ENCODE measurements at places on chromosomes 11 and 22.

GRCh38 chr11:134515081-134515960 lies 103.3 kb upstream of the B3GAT1 start:
- no peak for DNase-seq

- DNase-seq, result no peak
Observed at GRCh38 chr11:117805045-117805444, 8.0 kb upstream of the DSCAML1 start.

- DNase-seq, result no peak
Observed at GRCh38 chr11:75980031-75980430, 165.0 kb downstream of the UVRAG start.

- no peak for DNase-seq
Observed at GRCh38 chr11:62400281-62400680, 18.6 kb upstream of the SCGB1A1 start.

- DNase-seq, result no peak
Observed at GRCh38 chr11:122742301-122743018, 86.9 kb downstream of the UBASH3B start.

DNA sequence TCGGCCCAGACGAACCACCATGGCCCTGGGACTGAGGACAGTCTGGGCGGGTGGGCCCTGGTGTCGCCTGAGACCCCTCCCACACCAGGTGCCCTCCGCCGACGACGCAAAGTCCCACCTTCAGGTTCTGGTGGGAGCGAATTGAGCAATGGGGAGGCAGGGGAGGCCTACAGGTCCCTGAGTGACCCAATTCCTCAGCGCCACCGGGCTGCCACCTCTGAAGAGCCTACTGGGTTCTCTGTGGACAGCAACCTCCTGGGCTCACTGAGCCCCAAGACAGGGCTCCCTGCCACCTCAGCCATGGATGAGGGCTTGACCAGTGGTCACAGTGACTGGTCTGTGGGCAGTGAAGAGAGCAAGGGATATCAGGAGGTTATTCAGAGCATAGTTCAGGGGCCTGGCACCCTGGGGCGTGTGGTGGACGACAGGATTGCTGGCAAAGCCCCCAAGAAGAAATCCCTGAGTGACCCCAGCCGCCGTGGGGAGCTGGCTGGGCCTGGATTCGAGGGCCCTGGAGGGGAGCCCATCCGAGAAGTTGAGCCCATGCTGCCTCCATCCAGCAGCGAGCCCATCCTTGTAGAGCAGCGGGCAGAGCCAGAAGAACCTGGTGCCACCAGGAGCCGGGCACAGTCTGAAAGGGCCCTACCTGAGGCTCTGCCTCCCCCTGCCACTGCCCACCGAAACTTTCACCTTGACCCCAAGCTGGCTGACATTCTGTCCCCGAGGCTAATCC lies 2.8 kb downstream of the ARHGEF17 start:
- no peak for DNase-seq

DNA sequence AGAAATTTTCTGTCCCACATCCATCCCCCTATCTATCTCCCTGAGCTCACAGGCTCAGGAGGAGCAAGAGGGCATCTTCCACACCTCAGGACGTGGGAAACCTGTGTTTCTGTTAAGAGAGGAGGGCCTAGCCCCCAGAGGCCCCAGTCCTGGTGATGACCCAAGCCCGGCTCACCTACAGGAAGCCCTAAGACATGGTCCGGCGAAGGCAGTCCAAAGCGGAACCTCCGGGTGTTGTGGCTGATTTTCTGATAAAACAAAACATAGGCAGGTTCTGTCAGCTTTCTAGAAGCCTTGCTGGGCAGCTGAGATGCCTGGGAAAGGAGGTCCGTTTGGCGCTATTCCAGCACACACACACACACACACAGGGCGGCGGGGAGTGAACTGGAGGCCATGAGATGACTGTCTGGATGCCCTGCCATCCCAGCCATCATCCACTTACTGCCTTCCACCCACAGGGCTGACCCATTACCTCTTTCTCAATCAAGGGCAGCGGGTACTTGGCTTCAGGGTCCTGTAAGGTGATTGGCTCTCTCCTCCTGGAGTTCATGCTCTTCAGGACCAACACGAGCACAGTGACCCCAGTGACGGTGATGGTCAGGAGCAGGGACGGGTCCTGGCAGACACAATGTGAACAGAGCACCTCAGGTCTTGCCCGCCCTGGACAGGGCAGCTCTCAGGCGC lies 882 bp downstream of the CYB5R2 start:
- DNase-seq, result no peak

DNA sequence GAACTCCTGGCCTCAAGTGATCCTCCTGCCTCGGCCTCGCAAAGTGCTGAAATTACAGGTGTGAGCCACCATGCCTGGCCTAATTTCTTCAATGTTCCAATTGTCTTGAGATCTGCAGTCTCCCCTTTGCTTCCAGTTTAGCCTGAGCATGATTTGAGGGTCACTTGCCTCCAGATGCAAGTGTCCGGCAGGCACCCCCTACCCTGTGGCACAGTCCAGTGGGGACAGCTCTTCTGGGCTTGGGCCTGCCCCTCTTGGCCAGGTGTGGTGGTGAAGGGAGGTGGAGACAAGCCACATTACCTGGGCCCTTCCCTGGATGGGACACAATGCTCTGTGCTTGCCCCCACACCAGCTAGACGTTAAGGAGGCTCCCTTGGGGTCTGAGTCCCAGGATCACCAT lies 21.3 kb upstream of the CACNG2 start:
- no peak for DNase-seq

DNA sequence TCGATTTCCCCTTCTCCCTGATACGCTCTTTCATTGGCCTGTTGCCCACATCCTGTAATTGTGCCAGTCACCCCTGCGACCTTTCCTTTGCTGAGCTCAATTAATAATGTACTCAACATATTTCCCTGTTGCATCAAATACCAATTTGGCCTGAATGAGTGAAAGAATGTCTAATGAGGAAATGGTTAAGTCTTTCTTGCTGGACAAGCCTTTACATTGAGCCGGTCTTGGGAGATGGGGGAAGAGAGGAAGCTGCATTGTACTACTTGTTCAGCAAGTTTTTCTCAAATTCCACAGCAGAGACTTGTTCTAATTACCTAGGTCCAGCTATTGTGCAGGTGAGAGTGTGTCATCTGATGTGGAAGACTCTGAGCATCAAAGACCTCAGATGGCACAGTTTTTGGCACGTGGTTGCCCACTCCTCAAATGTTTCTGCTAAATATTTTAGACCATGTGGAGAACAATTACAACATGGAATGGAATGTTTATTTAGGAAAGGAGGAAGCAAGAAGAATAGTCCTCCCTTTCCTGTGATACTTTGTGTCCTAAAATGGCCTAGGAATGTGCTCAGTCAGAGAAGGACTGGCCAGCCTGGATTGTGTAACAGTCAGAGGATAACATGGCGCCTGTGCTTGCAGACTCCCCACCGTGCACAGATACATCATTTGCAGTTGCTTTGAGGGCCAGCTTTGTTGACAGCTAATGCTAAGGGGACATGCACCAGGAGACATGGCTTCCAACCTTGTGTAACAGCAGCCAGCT lies 129.5 kb upstream of the E2F8 start:
- DNase-seq, result no peak

DNA sequence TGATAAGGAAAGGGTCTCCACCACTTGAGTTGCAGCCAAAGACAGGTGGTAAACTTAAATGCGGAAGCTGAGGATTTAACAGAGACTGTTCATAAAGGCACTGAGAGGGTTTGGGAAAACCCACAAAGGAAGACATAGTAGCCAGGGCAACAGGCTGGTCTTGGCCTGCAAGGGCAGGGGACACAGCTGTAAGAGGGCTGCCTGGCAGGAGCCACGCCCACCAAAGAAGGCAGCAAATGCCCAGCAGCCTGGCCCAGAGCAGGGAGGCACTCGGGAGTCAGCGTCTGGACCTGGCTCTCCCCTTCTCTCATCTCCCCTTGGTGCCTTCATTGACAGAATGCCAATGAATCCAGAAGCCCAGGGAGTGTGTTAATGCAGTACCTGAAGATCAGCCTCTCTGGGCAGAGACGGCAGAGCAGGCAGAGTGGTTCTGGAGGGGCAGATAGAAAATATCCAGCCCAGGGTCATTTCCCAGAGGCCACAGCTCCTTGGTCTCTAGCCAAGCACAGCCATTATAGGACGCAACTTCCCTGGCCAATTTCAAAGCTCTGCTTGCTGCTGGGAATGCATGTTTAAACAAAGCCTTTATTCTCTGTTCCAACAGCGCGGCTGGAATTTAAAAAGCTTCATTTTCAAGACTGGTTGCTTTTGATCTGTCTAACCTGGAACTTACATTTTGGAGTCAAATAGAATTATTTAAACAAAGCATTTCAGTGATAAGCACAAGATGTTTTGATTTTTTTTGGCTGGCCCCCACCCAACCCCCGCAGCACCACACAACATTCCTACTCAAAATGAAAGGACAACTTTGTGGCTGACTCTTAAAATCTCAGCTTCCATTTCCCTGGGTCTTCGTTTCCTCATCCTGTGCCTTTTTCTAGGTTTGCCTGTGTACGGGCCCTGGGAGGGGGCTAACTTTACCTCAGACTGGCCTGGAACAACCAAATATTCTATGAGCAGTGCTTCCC lies 125.6 kb upstream of the LMO1 start:
- DNase-seq, result no peak

- DNase-seq, result no peak
Observed at GRCh38 chr22:31436132-31436531, 36.7 kb downstream of the DRG1 start.

- DNase-seq, result no peak
Observed at GRCh38 chr22:38422611-38423511, 32.1 kb downstream of the KCNJ4 start.

DNA sequence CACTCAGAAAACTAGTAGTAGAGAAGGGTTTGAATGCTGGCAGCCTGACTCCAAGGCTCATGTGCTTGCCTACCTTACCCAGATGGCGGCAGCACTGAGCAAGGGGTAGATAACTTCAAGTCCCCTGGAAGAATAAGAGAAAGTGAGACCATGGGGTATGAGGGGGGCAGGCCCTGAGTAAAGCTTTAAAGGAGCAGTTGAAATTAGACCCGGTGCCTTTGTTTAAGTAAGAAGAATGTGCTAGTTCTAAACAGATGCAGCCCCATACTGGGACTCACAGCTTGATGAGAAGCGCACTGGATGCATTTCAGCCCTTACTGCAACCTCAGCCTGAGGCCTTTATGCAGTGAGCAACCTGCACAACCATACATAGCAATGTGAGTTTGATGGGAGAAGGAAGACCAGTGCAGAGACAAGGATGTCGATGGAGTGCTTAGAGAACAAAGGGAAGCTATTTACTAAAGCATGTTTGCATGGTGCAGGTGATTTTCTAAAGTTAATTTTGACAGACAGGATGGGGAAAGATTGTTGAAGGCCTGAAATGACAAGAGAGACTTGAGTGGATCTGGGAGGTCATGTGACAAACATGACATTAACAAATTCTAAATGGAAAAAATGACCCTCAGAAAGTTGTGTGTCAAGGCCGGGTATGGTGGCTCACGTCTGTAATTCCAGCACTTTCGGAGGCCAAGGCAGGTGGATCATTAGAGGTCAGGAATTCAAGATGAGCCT lies 27.1 kb upstream of the TMA7B start:
- DNase-seq, result no peak

DNA sequence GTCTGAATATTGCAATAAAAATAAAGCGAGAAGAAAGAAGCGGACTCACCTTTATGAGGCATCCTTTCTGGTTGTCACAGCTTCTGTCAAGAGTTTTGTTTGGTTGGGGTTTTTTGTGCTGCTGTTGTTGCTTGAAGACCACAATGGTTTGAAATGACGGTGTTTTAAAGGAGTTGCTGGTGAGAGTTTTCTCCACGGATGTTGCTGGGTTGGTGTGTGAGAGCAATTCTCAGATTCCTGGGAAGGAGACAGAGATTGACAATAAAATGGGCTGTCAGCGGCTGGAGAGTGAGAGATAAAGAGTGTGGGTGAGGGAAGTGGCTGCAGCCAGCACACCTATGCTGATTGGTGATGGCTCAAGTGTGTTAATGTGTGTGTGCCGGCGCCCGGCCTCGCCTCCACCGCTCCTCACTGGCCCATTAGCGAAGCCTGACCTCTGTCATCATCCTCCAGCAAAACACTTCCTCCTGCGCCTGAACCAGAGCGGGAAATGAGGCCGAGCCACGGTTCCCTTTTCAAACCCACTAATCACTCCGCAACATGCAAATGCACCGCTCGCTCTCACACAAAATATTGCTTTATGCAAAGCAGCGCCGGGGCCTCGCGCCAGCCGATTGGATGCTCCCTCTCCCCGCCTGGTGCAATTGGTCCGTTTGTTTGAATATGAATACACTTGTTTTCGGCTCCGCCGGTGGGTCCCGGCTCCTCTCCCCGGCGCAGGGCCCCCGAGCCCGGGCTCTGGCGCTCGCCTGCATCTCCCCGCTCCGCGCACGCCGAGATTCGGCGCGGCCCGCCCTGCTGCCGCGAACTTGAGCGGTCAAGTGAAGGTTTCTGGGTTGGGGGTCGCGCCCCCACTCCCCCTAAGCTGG lies at the start of gene PAX6:
Gene PAX6 (minus strand): TSS at position 544 of the 869 bp plus-strand sequence. CDS start 4,911 bp downstream, outside the sequence.
- DNase-seq, result no peak

- DNase-seq, result no peak
Observed at GRCh38 chr11:111743700-111744099, 22.5 kb downstream of the PPP2R1B start.

DNA sequence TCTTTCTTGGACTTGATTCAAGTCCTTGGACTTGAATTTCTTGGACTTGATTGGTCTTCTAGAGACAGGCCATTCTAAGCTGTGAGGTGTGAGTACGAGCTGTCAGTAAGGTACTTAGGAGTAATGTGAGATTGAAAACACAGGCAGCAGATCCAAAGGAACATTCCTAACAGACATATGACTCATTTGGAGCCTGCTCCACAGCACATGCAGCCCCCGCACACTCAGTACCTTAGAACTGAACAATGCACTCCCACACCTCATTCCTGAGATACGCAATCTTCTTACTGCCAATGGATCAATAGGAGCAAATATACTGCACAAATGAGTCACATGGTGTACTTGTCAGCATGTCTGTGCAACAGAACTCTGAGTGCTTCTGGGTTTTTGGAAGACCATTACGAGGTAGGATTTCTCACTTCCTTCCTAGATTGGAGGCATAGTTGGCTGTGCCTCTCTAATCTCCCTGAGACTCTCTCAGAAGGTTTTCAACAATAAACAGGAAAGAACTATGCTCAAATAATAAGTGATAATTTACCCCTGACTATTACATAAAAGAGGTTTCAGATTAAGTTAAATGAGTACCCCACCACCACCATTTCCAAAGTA lies 243.1 kb downstream of the KCNA4 start:
- no peak for DNase-seq

GRCh38 chr22:42039271-42039670 lies 31.3 kb downstream of the NAGA start:
- no peak for DNase-seq

GRCh38 chr11:2573240-2574042 lies 126.4 kb downstream of the KCNQ1OT1 start:
- no peak for DNase-seq

DNA sequence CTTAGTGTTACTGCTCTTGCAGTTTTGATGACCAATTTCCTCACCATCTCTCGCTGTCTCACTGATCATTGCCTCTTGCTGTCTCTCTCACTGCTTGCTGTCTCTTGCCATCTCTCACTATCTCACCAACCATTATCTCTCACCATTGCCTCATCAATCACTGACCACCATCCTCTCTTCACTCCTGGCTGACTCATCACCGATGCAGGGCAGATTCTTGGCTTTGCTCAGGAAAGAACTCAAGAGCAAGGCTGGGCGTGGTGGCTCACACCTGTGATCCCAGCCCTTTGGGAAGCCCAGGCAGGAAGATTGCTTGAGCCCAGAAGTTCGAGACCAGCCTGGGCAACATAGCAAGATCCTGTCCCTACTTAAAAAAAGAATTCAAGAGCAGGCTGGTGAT lies 66.3 kb upstream of the SYN3 start:
- no peak for DNase-seq

GRCh38 chr11:115912484-115912945 lies 408.3 kb upstream of the CADM1 start:
- DNase-seq, result no peak
